ENCODE measurements at places on chromosomes 11 and 22.

- no peak for DNase-seq
These were observed 121.0 kb downstream of the SLC1A2 start for GRCh38 chr11:35298369-35298768.

- DNase-seq: no peak
These were observed 4.6 kb downstream of the C11orf71 start for GRCh38 chr11:114395736-114396135.

- no peak for DNase-seq
These were observed 10.2 kb upstream of the GRK3 start for GRCh38 chr22:25554238-25554671.

GRCh38 chr11:10893714-10894151 is 35.9 kb upstream of the ZBED5 start:
- no peak for DNase-seq

- DNase-seq: no peak
These were observed 14.9 kb downstream of the PISD start for GRCh38 chr22:31647066-31647465.

DNA sequence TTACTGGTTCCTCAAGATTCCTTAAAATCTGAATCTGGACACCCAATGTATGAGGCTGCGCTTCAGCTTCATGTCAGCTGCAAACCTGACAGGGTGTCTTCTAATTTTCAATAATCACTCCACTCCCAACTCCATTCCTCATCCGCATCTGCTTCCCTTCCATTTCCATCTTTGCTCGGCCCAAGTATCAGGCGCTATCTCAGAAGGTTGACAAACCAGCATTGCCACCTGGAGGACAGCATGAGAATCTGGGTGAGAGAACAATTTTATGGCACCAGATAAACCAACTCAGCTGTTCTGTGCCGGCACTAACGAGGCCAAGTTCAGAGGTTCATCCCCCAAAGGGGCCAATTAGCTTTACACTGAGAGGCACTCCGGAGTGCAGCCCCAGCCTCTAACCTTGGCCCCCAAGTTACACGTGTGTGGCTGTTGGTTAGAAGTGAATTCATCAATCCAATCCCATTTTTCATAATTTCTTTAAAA is 79.1 kb upstream of the LMO2 start:
- DNase-seq: no peak

GRCh38 chr22:37525073-37525745 is 6.0 kb upstream of the CARD10 start:
- no peak for DNase-seq

- no peak for DNase-seq
These were observed 16.5 kb upstream of the MALAT1 start for GRCh38 chr11:65482306-65482850.

- DNase-seq: no peak
These were observed 74.6 kb upstream of the KCNQ1OT1 start for GRCh38 chr11:2774173-2775082.

GRCh38 chr11:60950933-60951605 is 907 bp downstream of the SLC15A3 start:
- DNase-seq: no peak

- no peak for DNase-seq
These were observed 2.4 kb upstream of the SCARF2 start for GRCh38 chr22:20439928-20440575.

DNA sequence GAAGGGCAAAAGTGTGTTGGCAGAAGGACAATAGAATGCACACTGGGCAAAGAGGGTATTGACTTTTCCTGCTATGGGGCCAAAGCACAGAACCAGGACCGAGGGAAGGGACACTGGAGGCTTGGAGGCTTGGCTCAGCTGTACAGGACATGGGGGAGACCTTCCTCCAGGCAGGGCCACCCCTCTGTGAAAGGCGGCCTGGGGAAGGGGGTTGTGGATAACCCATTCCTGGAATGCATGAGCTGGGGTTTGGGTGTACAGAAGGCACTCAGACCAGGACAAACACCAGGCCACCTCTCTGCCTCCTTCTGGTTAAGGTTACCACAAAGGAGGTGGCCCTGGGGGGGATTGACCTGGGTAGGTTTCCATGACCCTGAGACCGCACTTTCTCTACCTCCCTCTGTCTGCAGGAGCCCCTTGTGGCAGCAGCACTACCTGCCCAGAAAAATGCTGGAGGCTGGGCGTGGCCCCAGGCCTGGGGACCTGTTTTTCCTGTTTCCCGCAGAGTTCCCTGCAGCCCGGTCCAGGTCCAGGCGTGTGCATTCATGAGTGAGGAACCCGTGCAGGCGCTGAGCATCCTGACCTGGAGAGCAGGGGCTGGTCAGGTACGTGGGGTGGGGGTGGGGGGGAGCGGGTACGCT is 9.6 kb downstream of the P2RY2 start:
- DNase-seq: no peak

- DNase-seq: no peak
These were observed 12.7 kb downstream of the DUSP8 start for GRCh38 chr11:1559111-1559951.

- DNase-seq: no peak
These were observed 926.6 kb upstream of the CCDC90B start for GRCh38 chr11:84212468-84213390.

GRCh38 chr11:57071829-57072228 is 83.1 kb downstream of the OR5AK2 start:
- DNase-seq: no peak

DNA sequence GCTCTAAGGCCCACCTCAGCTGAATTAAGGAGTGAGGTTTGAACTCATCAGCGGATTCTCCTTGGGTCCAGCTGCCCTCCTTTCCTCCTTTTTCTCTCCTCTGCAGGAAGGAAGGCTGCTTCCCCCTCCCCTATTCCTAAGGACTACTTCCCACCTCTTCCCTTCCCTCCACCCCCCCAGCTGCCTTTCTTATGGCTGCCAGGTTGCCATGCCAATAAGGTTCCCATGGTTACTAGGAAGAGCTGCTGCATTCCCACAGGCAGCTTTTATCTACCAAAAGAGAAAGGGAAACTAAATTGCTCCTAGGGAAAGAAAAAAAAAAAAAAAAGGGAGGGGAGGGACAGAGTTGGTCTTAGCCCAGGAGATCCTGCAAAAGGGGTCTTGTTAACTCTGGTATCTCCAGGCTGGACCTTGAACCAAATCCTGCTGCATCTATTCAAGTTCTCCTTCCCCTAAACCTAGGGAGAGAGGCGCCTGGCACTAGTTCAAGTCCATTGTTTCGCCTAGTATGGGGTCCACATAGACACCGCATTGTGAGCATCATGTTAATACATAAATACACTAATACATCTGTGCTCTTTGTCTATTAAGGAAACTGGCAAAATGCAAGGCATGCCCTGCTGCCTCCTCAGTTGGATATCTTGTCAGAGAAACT is 21.2 kb upstream of the FEZ1 start:
- no peak for DNase-seq

- no peak for DNase-seq
These were observed 128.5 kb downstream of the CD44 start for GRCh38 chr11:35267504-35267903.

GRCh38 chr11:75338516-75339208 is 12.8 kb downstream of the ARRB1 start:
- no peak for DNase-seq

GRCh38 chr11:35717043-35717442 is 54.5 kb downstream of the TRIM44 start:
- DNase-seq: no peak

- DNase-seq: no peak
These were observed 25.8 kb upstream of the P2RY2 start for GRCh38 chr11:73192272-73192671.

GRCh38 chr11:66530927-66531709 is 14.7 kb downstream of the ZDHHC24 start:
- DNase-seq: no peak

GRCh38 chr11:16001044-16001568 is 355.2 kb downstream of the SOX6 start:
- no peak for DNase-seq

- no peak for DNase-seq
These were observed 25.0 kb downstream of the SWAP70 start for GRCh38 chr11:9688716-9689511.
